ENCODE measurements at places on chromosomes 11 and 22.

GRCh38 chr11:100072131-100072530, 615.0 kb upstream of the ARHGAP42 start:
- no peak for DNase-seq

GRCh38 chr22:37545703-37546436, 14.4 kb upstream of the CDC42EP1 start:
- DNase-seq, result peak; percentile 86

GRCh38 chr22:50674130-50674500, 1.5 kb downstream of the SHANK3 start:
- DNase-seq, result no peak

DNA sequence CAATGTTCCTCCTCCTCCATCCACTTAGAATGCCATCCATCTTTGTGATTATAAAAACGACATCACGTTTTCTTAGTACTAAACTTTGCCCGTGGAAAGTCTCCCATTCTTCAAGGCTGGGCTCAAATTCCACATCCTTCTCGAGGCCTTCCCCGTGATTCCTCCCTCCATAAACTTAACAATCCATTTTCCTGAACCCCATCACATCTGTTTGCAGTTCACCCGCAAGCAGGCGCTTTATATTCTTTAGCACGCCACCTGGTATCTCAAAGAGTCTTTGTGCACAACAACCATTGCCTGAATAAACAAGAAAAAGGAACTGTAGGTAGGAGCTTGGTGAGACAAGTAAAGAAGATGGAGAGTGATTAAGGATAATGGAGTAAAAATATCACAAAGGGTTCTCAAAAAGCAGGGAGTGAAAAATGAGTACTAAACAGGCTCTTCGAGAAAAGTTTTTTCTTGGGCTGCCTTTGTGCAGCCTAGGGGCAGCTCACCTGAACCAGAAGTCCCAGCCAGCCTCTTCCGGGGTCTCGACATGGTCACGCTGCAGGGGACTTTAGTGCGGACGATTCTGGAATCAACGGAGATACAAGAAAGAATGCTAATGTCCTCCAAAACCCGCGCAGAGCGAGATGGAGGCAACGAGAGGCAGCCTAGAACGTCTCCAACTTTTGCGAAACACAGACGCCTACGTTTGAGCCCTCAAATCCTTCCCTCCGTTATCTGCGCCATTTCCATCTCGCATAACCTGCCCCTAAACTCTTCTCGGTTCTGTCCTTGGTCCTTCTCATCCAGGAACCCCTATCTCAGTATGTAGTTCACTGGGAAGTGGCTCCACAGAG, 585 bp downstream of the THYN1 start:
- no peak for DNase-seq

DNA sequence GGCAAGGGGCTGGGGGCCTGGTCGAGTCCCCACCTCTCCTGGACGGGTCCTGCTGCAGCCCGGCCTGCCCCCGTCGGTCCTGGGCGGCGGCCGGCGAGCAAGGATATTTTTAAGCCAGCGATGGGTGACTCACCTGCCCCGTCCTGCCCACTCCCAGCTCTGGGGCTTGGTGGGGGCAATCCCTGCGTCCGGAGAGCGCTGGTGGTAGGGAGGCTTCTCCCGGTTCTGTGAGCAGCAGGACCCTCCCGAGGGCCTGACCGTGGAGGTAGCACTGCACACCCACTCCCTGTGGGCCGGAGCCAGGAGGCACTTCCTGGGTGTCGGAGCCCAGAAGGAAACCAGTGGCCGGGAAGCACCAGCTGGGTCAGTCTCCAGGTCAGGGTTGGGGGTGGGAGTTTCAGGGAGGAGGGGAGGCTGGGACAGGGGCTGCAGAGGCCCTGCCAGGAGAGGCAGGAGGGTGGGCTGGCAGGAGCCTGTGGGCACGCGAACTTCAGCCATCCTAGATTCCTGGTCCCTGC, 467 bp downstream of the EPS8L2 start:
- peak; percentile 30 for DNase-seq

- no peak for DNase-seq
These were observed 103.7 kb downstream of the PPP6R3 start for GRCh38 chr11:68564261-68564660.

GRCh38 chr11:43920598-43921419, 21.6 kb upstream of the C11orf96 start:
- peak; percentile 97 for DNase-seq

DNA sequence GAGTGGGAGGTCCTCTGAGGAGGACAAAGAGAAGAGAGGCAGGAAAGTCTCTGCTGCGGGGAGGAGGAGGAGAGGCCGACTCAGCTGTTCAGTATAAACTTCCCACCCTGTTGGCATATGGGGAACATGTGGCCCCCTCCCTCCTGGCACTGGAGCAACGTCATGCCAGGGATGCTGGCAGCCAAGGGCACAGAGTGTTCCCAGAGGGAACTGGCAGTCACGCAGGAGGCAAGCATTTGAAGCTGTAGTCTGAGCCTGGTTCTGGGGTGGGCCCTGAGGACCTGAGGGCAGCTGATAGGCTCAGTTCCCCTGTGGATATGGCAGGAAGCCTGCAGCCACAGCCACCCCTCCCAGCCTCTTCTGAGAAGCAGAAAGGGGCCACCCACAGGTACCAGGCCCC, 67.1 kb upstream of the TSPAN18 start:
- DNase-seq, result no peak

GRCh38 chr22:45502215-45503049, at the start of gene FBLN1:
FBLN1 (plus strand) TSS chr22:45502883; CDS start chr22:45502986, 103 bp downstream.
- DNase-seq, result no peak

DNA sequence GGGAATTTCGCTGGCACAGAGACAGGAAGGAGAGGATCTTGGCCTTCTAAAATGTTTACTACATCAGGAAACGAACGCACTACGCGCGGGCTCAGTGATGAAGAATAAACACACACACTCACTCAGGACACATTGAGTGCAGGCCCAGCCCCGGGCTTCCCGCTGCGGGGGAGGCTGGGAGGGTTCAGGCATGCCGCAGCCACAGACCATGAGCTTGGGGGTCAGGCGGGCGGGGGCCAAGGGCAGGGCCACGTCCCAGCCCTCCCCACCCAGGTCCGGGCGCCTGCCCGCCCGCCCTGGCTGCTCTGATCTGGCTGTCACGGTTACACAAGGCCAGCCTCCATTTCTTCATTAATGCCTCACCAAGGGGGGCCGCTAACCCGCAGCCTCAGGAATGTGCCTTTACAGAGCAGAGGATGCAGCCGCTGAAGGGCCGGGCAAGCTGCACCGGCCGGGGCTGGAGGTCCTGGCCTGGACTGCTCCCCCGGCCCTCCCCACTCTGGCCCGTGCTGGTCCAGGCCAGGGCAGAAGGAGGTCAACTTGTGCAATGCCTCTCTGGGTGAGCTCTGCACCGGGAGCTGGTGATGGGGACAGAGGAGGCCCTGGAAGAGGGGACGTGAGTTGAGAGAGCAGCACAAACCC, 41.7 kb downstream of the IGF2 start:
- DNase-seq, result peak; percentile 70

DNA sequence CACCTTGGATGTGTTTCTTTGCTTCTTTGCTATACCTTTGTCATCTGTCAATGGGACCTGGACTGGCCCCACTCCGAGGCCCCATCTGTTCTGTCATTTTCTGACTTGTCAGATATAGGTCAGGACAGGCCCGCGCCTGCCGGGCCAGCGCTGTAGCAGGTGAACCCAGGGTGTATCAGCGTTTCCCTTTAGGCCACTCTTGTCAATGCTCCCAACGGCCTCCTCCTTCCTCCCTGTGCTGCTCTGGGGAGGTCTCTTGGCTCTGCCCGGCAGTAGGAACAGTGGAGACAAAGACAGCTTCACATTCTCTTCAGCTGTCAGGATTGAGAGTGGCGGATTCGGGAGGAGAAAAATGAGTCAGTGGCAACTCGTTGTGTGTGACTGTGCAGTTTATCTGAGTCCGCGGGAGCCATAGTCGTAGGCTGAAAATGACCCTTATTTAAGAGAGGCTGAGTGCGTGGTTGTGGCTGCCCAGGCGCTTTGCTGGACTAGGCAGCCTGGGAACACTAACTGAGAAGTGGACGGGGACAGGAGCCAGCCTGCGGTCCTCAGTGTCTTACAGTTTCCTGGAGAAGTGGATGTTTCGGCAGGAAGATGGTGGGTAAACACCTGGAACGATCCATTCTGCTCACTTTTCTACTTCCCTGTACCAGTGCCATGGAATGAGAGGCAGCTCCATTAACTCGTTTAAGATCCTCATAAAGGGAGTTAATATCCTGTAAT, 102.3 kb downstream of the PRR5L start:
- no peak for DNase-seq
